NCI-H2081 treated with DMSO at 0.1 percent for 48 hours (cell line): ENCODE measurements at places on chromosomes 1 and 21.

GRCh38 chr1:152741656-152742055 lies 16.2 kb upstream of the KPRP start:
- no peak for DNase-seq

- DNase-seq = no peak
Observed at GRCh38 chr1:11981378-11982009, 1.2 kb downstream of the MFN2 start.

DNA sequence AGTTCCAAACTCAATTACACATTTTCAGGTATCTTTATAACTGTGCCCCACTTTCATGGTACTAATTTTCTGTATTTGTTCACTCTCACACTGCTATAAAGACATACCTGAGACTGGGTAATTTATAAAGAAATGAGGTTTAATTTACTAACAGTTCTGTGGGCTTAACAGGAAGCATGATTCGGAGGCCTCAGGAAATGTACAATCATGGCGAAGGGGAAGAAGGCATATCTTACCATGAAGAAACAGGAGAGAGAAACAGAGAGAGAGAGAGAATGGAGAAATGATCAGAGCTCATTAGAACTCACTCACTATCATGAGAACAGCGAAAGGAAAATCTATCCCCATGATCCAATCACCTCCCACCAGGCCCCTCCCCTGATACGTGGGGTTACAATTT lies 874.1 kb upstream of the B3GALT2 start:
- DNase-seq = no peak

GRCh38 chr1:32865639-32866405 lies 4.9 kb downstream of the FNDC5 start:
- no peak for DNase-seq

- no peak for DNase-seq
Observed at GRCh38 chr21:38220270-38220737, 36.5 kb upstream of the KCNJ15 start.

- DNase-seq = no peak
Observed at GRCh38 chr1:58812926-58813325, 29.1 kb upstream of the JUN start.

DNA sequence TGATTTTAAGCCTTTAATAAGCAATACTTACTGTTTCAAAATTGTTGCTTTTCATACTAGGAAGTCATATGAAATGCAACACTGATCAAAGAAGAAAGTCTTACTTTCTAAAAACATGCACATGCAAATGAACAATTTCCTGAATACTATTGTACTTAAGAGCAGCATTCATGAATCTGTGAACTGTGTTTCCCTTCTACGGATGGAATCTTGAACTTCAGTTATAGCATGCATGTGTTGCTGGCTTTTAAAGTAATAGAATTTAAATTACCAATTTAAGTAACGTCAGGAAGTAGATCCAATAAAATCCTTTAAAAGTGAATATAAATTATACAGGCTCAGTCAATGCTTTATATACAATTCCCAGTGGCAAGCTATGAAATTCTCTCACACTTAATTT lies 348.9 kb downstream of the KCNT2 start:
- DNase-seq = no peak

DNA sequence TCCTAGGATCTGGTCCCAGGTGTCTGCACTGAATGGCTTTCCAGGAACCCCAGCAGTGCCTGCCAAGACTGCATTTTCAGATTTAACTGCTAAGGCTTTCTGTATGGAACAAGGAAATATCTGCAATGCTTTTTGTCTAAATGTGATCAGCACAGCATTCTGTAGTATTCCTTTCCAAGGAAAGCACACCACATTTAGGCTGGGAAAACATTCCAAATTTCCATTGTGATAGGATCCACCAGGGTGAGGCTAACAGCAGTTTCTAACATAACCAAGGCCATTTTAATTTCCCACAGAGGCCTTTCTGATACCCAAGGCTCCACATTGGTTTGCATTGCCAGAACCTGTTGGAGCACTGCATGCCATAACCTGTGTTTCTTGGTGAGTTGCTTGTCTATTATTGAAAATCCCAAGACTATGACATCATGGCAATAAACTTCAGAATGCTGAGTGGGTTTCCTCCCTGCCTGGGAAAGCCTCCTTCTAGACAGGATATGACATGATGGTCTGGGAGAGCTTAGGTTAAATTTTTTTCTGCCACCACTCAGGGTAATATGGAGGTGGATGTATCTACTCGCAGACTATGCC lies 23.3 kb upstream of the PTGFRN start:
- no peak for DNase-seq

- no peak for DNase-seq
Observed at GRCh38 chr1:102219463-102219862, 222.7 kb upstream of the OLFM3 start.

DNA sequence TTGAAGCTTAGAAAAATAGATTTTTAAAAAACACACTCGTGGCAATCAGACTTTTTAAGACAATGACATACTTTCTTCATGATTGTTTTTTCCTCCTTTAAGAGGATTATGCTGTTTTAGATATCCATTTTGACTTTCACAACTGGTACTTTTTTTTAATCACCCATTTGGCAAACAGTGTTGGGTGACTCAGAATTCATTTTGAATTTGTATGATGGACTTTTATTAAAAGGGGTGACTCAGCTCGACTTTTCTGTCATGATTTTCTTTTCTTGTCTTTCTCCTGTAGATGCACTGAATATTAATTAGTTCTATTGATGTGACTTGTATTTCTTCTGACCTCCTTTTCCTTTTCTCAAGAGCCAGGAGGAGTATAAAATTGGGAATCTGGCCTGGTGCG lies 44.7 kb downstream of the FMN2 start:
- no peak for DNase-seq

- no peak for DNase-seq
Observed at GRCh38 chr1:240008298-240008697, 83.4 kb upstream of the FMN2 start.
